ENCODE measurements at places on chromosomes 16 and 17. TPM values are rescaled to one million over a fixed set of nuclear protein-coding genes. Genes with fewer than 3 reads are reported as not detected.
A peak's percentile ranks its signal among the peaks of the same experiment; 100 is the strongest.

- no peak overlapping the region for H3K27ac ChIP-seq
- no peaks in the 10 kb centered on the region for H3K27me3 ChIP-seq
- H3K36me3 ChIP-seq, result no peaks in the 10 kb centered on the region
- H3K4me1 ChIP-seq, result no peaks in the 10 kb centered on the region
- no peak for DNase-seq
Measured at GRCh38 chr17:72359274-72359673, 238.5 kb downstream of the SOX9 start.

GRCh38 chr17:3688027-3688553, 7.9 kb downstream of the P2RX5 start:
- H3K36me3 ChIP-seq, result peaks cover 13% of the 10 kb centered on the region
- no peak overlapping the region for H3K27ac ChIP-seq
- DNase-seq, result no peak
- no peaks in the 10 kb centered on the region for H3K27me3 ChIP-seq

DNA sequence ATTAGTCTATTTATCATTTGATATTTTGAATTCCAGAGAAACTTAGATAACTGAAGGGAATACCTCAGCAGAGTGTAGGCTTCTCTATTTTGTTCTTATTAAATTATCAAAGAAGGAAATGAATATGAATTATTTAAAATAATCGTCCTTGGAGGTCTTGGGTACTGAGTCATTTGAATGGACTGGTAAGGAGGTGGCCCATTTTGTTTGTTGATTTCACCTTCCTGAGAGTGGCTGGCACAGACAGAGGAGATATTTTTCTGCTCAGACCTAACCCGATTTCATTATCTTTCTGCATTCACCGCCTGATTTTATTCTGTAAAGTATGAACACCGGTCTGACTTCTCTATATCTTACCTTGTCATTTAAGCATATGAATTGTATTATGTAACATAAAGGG, 88.0 kb downstream of the USP22 start:
- no peaks in the 10 kb centered on the region for H3K36me3 ChIP-seq
- no peaks in the 10 kb centered on the region for H3K4me1 ChIP-seq
- no peak overlapping the region for H3K27ac ChIP-seq
- no peak for DNase-seq

DNA sequence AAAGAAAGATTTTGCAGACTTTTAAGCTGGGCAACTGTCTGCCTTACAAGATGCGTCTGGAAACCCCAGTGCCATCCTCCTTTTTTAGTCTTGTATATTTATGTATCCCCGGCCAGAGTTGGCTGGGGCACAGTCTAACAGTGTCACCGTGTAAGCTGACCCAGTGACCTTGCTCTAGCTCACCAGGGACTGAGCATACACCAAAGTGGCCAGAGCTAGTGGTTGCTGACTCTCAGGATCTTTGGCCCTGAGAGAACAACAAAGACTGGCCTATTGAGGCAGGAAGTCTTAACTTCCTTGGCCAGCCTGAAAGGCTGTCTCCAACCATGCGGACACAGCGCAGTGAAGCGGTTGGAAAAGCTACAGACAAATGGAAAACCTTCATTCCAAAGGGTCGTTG, 745.2 kb downstream of the WWOX start:
- H3K27ac ChIP-seq, result no peak overlapping the region
- H3K36me3 ChIP-seq, result no peaks in the 10 kb centered on the region
- H3K4me1 ChIP-seq, result no peaks in the 10 kb centered on the region
- no peak for DNase-seq
- no peak overlapping the region for H3K4me3 ChIP-seq

The TBC1D3E gene
- total RNA-seq, result not detected

- peaks cover 28% of the 10 kb centered on the region for H3K4me1 ChIP-seq
- H3K36me3 ChIP-seq, result peaks cover 11% of the 10 kb centered on the region
- peak; percentile 35 for DNase-seq
- H3K4me3 ChIP-seq, result no peak overlapping the region
Measured at GRCh38 chr17:78789663-78790181, 7.6 kb upstream of the CYTH1 start.

GRCh38 chr16:53964145-53964790, 260.3 kb downstream of the FTO start:
- H3K4me1 ChIP-seq, result no peaks in the 10 kb centered on the region
- no peaks in the 10 kb centered on the region for H3K27me3 ChIP-seq
- H3K27ac ChIP-seq, result no peak overlapping the region
- DNase-seq, result no peak
- H3K4me3 ChIP-seq, result no peak overlapping the region

DNA sequence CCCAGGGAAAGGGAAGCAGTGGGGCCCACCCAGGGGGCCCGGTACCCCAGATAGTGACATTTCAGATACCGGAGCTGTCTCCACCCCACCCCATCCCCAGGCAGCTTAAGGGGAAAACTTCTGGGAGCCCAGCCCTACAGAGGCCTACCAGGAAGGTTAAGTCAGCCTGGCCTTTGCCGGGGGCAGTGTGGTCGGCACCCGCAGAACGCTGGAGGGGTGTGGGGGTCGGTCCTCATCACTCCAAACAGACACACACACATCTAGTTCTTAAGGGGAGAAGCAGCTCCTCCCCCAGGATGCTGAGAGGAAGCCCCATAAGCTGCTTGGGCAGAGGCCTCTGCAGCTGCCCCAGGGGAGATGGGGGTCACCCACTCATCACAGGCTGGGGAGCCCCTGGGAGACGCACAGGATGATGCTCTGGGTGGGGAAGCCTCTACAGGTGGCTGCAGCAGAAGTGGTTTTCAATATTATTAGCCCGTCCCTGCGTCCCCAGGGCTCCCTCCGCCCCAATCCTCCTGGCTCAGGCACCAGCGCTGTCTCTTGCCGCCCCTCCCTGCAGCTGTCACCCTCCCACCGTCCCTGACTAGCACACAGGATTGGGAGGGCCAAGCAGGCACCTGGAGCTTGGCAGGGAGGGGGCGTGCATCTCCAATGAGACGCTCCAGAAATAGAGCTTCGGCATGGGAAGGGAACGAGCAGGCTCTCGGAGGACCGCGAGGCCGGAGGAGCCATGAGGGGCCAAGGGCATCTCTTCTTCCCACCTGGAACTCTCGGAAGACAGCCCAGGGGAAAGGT, 1.4 kb upstream of the ABR start:
- no peak overlapping the region for H3K27ac ChIP-seq
- no peak for DNase-seq
- H3K4me1 ChIP-seq, result peaks cover 10% of the 10 kb centered on the region
- no peak overlapping the region for H3K4me3 ChIP-seq

The MYH8 gene
- not detected for total RNA-seq
